ENCODE measurements at places on chromosomes 5 and 9.

DNA sequence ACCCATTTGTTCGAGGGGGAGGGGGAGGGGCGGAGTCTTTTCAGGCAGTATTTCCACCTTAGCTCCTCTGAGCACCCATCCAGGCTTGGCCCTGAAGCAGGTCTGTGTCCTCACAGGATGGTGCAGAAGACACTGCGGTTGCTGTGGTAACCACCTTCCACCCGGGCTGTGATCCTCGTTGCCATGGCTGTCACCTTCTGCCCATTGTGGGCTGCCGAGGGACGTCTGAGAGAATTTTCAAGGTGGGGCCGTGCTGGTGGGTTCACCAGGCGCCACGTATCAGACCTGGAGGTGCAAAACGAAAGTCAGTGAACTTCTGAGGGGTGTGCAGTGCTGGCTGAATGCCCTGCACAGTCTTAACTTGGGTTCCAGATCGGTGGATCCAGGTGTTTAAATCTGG lies 26.7 kb downstream of the POLR1E start:
- no peak for DNase-seq

GRCh38 chr9:105656131-105656921 lies 5.9 kb upstream of the TAL2 start:
- no peak for DNase-seq

GRCh38 chr5:82351754-82352145 lies 73.6 kb upstream of the RPS23 start:
- DNase-seq: no peak

GRCh38 chr9:88236511-88237478 lies 98.5 kb upstream of the SPATA31C2 start:
- DNase-seq: no peak

- no peak for DNase-seq
Observed at GRCh38 chr9:137745541-137745991, 126.8 kb downstream of the EHMT1 start.

GRCh38 chr5:36641431-36641830 lies 35.0 kb downstream of the SLC1A3 start:
- DNase-seq: no peak

DNA sequence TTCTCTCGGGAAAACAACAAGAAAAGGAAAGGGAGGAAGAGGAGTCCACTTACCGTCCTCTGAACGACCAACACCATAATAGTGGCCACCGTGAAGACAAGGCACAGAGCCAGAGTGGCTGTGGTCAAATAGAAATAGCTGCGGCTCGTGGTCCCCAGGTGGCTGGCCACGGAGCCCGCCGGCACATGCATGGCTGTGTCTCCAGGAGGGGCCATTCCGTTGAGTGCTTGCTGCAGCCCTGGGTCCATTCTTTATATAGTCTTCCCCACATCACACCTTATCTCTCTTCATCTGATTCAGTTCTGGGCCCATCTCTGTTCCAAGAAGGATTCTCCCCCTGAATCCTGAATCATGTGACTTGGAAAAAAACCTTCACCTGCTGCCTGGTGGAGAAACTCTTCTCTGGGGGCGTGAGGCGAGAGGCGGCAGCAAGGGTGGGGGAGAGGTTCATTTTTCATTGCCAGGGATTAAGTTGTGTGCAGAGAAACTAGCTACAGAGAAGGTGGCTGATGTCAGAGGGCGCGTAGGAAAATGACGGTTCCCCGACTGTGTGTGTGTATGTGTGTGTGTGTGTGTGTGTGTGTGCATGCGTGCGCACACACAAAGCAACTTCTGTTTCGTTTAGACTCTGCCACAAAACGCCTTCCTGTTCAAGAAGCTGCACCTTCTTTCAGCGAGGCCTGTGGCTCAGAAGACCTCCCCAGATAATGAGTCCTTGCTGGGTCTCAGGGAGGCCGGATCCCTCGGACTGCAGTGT lies at the start of gene TNFSF8:
TNFSF8 (minus strand) TSS at position 536 of the 757 bp plus-strand sequence; CDS start at position 248, 288 bp downstream.
- no peak for DNase-seq

GRCh38 chr5:1099926-1100663 lies 11.8 kb downstream of the SLC12A7 start:
- no peak for DNase-seq

DNA sequence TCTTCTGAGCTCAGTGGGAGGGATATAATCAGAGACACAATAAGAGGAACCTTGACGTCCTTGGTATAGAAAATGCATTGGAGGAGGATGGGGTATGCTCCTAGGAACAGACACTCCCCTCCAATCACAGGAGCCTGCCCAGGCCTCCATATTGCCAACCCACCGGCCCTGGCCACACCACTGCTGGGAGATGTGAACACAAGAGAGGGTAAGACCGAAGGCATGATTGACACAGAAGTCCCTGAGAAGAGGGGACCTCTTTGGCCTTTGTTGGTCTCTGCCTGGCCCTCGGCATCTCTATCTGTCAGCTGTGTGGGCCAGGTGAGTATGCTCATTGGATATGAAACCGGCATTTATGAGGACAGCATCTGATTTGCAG lies 62.0 kb downstream of the CRB2 start:
- no peak for DNase-seq

DNA sequence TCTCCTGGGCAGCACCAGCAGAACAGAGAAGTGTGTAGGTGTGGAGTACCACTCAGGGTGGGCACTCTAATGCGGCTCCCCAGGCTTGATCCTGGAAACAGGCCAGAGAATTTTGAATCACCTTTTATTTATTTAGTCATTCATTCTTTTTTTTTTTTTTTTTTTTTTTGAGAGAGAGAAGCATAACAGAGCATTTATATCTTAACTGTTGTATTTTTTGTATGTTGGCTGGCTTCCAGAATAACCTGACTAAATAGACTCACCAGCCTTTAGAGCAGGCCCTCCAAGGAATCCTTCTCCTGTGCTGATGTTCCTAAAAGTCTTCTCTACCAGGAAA lies 153.4 kb downstream of the PIK3R1 start:
- DNase-seq: no peak

DNA sequence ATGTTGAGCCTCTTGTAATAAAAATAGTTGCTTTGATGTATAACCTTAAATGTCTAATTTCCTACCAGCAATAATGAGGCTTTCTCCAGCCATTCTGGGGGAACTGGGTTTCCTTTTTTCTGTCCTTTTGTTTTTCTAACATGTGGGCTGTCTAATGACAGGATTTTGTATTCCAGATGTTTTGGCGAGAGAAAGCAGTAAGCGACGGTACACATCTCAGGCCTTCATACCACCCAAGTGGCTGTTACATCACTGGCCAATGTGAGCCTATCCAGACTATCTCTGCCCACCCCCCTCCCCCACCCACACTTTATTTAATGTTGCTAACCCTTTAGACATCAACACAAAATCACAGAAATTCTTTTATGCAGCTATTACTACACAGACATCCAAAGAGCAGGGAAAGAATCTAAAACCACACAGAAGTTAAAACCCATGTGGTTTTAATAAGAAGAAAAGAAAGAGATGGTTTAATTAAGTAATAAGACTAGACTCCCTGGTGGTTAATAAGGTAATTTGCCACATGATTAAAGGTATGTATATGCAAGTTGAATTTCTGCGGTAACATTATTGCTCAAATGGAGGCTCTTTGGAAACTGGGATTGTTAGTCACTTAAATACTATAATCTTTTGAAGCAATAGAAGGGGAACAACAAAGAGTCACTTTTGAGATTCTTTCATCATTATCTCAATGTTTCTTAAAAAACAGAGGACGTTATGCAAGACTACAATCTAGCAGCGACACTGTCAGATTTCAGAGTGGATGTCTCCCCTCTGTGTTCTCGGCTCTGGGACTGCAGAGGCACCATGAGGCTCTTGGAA lies 365.1 kb downstream of the ENC1 start:
- DNase-seq: no peak

DNA sequence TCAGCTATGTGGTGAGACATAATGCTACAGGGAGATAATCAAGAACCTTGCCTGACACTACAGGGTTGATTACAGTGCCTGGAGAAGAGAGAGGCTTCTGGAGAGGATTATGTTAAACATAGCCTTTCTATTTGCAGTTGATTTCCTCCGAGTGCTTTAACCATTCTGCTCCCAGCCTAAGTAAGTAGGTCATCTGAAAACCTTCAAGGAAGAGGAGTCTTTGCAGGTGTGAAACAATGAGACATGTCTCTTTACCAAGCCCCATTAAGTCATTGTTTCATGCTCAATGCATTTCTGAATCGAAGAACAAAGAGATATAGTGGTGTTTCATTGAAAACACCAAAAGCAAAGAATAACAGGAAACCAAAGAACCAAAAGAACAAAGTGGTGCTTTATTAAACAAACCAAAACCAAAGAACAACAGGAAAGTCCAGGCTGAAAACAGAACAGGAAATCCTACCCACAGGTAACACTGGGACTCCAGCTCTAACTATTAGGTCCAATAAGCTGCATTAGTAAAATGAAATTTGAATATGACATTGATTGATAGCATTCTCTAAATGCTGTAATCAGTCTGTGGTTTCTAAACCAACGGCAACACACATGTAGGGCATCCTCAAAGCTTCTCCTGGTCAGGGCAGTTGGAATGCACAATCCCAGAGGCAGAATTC lies 113.3 kb upstream of the SPATA31D4 start:
- DNase-seq: no peak

- no peak for DNase-seq
Observed at GRCh38 chr9:1456301-1457024, 406.3 kb downstream of the DMRT2 start.

DNA sequence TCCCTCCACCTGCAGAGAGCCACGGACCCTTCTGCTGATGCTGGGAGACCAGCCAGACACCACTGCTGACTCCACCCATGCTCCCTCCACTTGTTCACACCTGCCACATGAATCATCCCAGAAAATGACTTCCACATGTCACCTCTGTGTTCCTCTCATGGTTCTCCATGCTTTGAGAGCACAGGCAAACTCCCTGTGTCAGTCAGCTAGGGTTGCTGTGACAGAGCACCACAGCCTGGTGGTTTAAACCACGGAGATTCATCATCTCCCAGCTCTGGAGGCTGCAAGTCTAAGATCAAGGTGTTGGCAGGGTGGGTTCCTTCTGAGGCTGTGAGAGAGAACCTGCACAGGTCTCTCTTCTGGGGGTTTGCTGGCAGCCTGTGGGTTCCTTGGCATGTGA lies 381.4 kb downstream of the GADD45G start:
- DNase-seq: no peak

DNA sequence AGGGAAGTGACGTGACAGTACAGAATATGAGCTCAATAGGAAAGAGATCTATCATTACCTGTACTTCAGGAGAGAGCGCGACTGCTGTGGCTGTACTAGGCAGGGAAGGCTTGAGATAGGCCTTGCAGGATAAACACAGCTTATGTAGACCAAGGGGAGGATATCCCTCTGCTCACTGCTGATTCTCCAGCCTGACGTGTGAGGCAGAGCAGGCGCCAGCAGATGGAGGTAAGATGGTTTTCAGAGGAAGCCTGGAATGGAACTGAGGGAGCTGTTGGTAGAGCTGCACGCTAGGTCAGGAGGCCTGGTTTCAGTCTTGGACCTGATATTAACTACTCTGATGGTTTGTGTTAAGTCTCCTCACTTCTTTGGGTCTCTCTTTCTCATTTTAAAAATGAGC lies 291.4 kb downstream of the YTHDC2 start:
- no peak for DNase-seq

GRCh38 chr5:154112255-154112654 lies 73.5 kb downstream of the MFAP3 start:
- DNase-seq: no peak

GRCh38 chr9:77896269-77896937 lies 135.2 kb downstream of the GNAQ start:
- DNase-seq: no peak

DNA sequence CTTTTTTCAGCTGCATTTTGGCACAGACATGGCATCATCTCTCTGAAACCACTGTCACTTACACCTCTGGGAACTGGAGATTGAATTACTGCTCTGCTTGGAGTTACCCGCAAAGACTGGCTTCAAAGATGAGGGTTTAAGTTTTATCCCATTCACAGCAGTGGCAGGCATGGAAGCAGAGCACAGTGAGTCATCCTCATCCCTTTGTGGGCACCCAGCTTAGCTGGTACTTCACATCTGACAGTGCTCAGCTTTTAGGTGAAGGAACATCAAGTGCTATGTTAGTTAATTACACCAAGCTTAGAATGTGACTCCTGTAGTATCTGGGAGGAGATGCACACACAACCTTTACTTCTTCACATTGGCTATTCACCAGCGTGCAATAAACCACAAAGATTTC lies 24.8 kb upstream of the ALDH1A1 start:
- no peak for DNase-seq

DNA sequence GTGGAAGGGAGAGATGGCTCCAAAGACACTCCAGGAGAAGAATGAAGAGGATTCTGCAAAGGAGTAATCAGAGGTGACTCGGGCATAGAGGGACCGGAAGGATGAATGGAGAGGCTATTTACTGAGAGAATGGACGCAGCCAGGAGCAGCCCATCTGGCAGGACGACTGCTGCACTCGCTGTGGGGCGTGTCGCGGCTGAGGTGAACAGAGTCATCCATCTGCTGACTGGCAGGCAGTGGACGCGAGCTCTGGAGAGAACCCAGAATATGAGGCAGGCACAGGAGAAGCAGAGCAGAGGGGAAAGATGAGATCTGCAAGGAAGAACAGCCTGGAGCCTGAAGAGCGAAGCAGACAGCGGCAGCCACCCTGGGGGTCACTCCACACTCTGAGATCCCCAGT lies 16.4 kb downstream of the FGF1 start:
- DNase-seq: no peak

DNA sequence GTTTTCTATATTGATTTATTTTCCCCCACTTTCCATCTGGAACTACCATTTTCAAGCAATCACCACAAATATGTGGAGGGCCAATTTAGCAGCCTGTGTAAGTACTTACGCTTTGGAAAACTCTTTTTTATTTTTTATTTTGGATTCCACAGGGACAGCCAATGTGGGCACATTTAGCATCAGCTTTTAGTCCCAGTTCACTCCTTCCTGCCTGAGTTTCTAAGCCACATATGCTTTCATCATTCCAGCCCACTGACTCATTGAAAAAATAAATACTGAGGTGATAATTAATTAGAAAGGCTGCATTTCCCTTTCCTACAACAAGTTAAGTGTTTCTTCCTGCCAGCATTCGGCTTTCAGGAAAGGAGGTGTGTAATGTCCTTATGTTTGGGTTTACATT lies 76.8 kb downstream of the TMEM167A start:
- no peak for DNase-seq

DNA sequence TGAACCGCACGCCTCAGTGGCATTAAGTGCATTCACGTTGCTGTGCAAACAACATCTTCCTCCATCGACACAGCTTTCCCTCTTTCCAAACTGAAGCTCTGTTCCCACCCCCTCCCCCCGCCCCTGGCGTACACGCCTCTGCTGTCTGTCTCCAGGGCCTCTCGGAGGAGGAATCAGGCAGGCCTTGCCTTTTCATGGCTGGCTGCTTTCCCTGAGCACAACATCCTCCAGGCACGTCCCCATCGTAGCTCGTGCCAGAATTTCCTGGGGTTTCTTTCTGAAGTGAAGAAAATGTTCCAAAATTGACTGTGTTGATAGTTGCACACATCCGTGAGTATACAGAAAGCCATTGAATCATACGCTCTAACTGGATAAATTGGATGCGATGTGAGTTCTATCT lies 22.3 kb upstream of the TMEM250 start:
- DNase-seq: no peak

GRCh38 chr5:42912184-42912798 lies 100.6 kb upstream of the SELENOP start:
- no peak for DNase-seq

- no peak for DNase-seq
Observed at GRCh38 chr5:453725-454481, 10.9 kb downstream of the EXOC3 start.

All from stimulated activated CD4-positive, alpha-beta T cell treated with anti-CD3 and anti-CD28 coated beads, TNF-alpha, amount 100 ng/mL, for 48 hours (primary cell).